ENCODE measurements at places on chromosomes 6 and 20.

GRCh38 chr6:32868257-32868788, 14.3 kb downstream of the PSMB9 start:
- DNase-seq: peak; percentile 59

DNA sequence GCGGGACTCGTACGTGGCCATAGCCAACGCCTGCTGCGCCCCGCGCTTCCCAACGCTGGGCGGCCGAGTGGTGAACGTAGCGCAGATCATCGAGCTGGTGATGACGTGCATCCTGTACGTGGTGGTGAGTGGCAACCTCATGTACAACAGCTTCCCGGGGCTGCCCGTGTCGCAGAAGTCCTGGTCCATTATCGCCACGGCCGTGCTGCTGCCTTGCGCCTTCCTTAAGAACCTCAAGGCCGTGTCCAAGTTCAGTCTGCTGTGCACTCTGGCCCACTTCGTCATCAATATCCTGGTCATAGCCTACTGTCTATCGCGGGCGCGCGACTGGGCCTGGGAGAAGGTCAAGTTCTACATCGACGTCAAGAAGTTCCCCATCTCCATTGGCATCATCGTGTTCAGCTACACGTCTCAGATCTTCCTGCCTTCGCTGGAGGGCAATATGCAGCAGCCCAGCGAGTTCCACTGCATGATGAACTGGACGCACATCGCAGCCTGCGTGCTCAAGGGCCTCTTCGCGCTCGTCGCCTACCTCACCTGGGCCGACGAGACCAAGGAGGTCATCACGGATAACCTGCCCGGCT, 3.4 kb downstream of the SLC32A1 start:
- DNase-seq: no peak

- no peak for DNase-seq
These were observed 78.3 kb downstream of the ISM1 start for GRCh38 chr20:13299401-13299800.

DNA sequence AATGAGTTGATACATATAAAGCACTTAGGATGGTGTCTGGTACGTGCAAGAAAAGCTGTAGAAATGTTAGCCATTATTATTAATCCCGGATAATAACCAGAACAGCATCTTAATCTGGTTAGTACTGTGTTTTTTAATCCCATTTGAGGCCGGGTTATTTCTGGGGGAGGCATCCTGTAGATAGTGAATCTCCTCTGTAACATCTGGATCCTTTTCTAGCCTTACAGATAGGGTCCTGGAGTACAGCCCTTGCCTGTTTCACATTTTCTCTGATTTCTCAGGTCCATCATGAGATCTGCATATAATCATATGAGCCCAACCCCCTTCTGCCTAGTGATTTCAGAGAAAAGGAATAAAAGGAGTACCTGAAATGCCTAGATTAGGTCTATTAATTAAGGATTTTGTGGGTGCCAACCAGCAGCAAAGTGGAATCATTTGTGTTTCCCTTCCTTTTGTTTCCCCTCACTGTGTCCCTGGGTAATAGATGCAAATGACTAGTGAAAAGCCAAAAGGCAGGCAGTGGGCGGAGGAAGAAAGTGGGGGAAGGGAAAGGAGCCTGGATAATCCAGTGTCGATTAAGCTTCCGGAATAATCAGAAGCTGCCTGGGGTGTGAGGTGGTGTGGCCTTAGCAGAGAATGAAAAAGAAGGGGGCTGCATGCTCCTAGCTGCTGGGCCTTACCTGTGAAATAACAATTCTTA, 88.9 kb downstream of the SOBP start:
- peak; percentile 43 for DNase-seq

- DNase-seq: no peak
These were observed 99.2 kb downstream of the MYLK4 start for GRCh38 chr6:2651536-2651935.

GRCh38 chr20:41426086-41426830, 59.6 kb upstream of the EMILIN3 start:
- DNase-seq: no peak

GRCh38 chr6:8057263-8057662, 6.9 kb downstream of the BLOC1S5 start:
- no peak for DNase-seq

GRCh38 chr20:50014570-50015562, 32.1 kb downstream of the SNAI1 start:
- no peak for DNase-seq

- no peak for DNase-seq
These were observed 467.3 kb downstream of the PREX1 start for GRCh38 chr20:48360342-48360975.

- DNase-seq: no peak
These were observed 153.2 kb upstream of the TAB2 start for GRCh38 chr6:149164199-149164750.

DNA sequence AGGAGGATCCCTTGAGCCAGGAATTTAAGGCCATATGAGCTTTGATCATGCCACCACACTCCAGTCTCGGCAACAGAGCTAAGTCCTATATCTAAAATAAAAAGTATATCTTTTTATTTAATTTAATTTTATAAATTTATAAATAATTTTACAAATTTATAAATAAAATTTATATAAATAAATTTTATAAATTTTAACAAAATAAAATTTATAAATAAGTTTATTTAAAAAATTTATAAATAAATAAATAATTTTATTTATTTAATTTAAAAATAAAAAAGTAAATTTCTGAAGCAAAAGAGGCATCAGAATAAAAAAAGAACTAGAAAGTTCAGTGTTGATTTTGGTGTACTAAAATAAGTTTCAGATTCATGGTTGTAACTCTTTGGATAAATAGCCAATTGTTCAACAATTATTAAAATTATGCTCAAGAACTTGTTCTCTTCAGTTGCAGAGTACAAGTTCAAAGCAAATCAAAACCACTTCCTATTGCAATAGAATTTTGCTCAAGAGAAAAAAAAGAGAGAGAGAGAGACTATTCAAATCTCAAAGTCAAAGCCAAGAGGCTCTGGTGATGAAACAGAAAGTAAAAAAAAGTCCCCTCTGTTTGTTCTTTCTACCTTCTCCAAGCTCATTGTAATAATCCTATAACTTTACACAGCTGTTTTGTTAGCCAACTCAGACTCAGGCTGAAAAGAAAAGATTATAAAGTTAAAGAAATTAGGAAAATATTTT, 547.5 kb upstream of the ADGRB3 start:
- DNase-seq: no peak

- DNase-seq: no peak
These were observed 161.7 kb downstream of the RIMS1 start for GRCh38 chr6:72048080-72048479.

DNA sequence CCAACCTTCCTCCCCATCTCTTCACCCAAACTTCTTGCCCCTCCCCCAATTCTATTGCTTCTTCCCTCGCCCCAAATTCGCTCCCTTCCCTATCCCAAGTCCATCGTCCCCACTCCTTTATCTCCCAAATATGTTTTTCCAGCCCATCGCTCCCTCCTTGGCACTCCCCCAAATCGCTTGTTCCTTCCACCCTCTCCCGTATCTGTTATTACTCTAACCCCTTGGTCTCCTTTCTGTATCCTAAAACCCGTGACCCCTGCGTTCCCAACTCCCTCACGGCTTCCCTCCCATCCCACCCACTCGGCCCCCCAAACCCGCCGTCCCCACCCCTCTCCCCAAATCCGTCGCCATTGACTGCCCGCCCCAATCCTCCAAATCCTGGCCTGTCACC, 584 bp downstream of the MTCH1 start:
- DNase-seq: no peak

GRCh38 chr6:155314773-155315515, 660 bp upstream of the TFB1M start:
- DNase-seq: peak; percentile 65

GRCh38 chr20:64049878-64050260, 430 bp upstream of the SOX18 start:
- no peak for DNase-seq

DNA sequence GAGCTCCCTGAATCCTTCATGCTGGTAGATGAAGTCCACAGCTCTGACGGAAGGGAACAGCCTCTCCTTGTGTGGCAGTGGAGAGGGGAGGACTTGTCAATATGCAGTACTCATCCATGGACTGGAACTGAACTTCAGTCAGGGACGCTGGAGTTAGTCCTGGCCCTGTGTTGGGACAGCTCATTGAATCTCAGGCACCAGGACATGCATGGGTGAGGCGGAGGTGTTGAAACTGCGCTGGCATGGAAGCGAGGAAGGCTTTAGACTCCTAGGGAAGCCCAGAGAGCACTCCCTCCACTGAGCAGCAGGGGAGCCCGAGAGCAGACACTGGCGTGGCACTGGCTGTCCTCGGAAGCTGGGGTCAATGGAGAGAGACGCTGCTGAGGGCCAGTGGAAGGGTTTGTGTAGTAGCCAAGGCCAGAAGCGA, 161.3 kb upstream of the GGTLC1 start:
- DNase-seq: peak; percentile 61

- no peak for DNase-seq
These were observed 8.0 kb upstream of the UBE2J1 start for GRCh38 chr6:89360415-89360999.

- no peak for DNase-seq
These were observed 104.6 kb upstream of the TNFAIP3 start for GRCh38 chr6:137762168-137763090.

- DNase-seq: no peak
These were observed 133.9 kb downstream of the KCNQ5 start for GRCh38 chr6:72755752-72756151.

DNA sequence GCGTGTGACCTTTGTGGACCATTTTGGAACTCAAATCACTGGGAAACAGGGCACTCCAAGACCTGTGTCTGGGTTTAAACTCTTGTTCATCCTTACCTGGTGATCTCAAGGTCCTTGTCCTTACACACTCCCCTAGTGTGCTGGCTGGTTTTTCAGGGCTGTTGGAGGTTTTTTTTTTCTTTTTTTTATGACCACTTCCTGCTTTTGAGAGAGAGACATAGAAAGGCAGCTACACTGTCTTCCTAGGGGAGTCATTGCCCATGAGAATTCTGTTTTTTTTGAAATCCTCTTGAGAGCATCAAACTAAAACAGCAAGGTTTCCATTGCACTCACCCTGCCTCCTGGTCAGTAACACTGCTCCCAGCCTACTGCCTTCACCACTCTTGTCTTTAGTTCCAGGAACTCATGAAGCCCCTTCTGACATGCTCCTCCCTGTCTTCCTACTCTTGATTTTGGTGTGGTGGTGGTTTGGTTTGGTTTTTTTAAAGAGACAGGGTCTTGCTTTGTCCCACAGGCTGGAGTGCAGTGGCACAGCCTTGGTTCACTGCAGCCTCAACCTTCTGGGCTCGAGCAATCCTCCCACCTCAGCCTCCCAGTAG, 28.6 kb downstream of the PRPH2 start:
- DNase-seq: no peak

DNA sequence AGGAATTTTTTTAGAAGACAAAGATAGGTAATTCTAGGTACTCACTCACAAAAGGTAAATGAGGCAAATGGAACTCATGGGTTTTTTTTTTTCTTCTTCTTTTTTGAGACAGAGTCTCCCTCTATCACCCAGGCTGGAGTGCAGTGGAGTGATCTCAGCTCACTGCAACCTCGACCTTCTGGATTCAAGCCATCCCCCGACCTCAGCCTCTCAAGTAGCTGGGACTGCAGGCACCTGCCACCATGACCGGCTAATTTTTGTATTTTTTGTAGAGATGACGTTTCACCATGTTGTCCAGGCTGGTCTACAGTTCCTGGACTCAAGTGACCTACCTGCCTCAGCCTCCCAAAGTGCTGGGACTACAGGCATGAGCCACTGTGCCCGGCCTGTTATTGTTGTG, 126.1 kb downstream of the LRRC1 start:
- DNase-seq: no peak

DNA sequence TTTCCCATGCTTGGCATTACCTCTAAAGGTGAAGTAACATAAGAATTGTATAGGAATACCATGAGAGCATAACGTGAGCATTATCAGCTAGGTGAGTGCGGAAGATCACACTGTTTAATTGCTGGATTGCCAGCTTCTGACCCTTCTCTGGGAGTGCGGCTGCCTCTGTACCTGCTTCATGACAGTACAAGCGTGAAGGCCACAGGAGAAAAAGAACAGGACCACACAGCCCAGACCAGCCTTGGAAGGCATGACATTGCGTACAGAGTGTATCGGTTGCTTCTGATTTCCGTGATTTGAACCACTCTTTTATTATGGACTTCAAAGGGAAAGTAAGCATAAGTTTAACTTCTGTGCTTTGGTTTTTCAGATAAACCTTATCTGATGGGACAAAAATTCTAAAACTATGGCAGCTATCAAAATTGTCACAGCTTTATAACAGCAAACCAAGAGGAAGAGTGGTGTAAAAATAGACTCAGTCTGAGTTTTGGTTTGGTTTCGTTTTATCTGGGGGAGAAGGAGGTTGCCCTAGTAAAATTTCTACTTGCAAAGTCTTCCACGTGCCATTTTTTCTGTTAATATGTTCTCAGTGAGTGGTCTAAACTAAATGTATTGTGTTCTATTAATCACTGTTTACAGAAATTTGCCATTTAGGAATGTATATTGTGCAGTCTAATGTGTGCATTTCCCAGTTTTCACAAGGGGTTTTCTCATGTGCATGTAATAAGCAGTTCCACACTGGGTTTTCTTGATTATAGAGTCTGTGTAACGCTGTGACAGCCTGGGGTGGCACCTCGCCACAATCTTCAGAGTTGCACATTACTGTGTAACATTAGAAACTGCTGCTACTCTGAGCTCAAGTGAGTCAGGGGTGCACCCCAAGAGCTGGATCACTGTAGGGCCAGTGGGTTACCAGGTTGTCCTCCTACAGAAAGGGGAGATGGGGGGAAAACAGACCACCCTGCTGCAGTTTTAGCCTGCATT, 97.3 kb downstream of the RPP40 start:
- no peak for DNase-seq

DNA sequence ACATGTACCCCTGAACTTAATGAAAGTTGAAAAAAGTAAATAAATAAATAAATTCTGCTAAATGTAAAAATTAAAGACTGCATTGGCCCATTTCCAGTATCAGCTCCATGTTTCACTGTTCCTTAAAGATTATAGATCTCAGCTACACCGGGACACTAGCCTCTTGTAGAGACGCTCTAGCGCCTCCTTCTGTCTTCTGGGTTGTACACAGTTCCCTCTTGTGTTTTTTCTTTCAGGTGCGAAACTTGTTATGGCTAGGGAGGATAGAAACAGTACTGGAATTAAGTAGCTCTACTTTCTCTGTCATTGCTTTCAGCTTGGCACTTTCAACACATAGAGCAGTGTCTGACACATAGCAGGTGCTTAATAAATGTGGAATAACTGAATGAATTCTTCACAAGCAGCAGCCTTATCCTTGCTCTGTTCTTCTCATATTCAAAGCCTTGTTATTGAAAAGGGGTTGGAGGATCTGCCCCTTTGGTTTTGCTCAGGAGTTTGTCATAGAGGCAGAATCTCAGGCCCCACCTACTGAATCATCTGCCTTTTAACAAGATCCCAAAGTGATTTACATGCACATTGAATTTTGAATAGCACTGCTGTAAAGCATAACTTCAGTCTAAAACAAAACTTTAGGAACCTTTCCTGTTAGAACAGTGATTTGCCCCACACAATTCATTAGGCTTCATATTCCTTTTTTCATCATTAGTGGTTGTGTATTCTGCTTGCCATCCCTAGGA, 92.3 kb downstream of the FIG4 start:
- no peak for DNase-seq

GRCh38 chr6:11486959-11487358, 50.6 kb upstream of the TMEM170B start:
- DNase-seq: no peak
